K562 (cell line): ENCODE measurements at places on chromosomes 2 and 18. TPM values are rescaled to one million over a fixed set of nuclear protein-coding genes. Genes with fewer than 3 reads are reported as not detected.

The FAM110C gene
- polyA plus RNA-seq = not detected in 2 replicates

DNA sequence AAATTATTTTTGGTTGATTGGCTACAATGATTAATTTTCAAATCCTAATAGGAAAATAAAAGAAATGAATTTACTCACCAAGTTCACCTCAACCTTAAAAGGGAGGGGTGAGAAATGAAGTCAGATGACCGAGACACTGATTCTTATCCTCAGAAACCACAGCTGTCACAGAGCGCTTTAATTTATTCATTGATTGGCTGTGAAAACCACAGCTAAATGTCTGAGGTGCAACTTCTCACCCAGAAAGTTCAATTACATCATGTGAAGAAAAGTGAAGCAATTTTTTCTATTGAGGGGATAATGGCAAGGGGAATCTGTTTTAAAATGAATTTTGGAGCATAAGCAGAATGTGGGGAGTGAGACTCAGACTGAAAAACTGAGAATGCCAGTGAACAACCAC is 128.4 kb downstream of the RNF152 start:
- DNase-seq = no peak

DNA sequence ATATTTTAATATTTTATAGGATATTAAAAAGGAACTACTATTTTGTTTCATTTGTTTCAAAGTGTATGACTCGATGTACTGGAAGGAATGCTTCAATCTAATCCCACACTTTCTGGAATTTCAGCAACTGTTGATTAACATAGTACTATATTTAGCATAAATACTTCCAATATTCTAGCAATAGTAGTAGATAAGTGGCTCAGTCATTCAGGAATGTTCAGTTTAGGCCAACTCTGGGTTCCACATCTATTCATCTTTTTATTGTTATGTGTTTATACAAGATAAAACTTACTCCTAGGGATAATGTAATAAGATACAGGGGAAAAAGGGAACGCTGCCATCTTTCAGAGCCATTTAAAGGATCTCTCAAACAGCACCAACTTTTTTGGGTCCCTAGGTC is 22.3 kb upstream of the ORC2 start:
- DNase-seq = no peak

- DNase-seq = no peak
Measured at GRCh38 chr2:84115173-84115857, 343.8 kb downstream of the SUCLG1 start.

The CMPK2 gene
- 3.8 and 4.5 TPM in 2 replicates for polyA plus RNA-seq

The CXCR4 gene
- polyA plus RNA-seq = 0.07 TPM in 2 replicates

DNA sequence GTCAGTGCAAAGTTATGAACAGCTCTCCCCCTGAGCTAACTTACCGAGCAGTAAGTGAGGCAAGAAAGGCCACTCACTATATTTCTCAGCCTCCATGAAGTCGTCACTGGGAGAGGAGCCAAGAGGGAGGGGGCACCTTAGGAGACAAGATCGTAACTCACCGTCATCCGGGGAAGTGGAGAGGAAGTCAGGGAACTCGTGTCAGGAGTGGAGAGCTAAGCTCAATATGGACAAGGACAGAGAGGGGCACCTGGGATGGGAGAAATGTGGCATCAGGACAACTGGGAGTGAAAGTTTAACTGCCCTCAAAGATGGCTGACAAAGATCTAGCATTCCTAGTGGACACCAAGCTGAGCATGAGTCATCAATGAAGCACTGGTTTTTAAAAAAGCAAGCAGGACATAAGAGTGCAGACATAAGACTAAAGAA is 37.1 kb downstream of the BCL11A start:
- DNase-seq = no peak

- peak; percentile 70 for DNase-seq
Measured at GRCh38 chr2:152861349-152861942, 143.0 kb downstream of the ARL6IP6 start.
